ENCODE measurements at places on chromosomes 5 and 9.

GRCh38 chr5:127645300-127645726 is 3.6 kb upstream of the CTXN3 start:
- DNase-seq, result no peak

DNA sequence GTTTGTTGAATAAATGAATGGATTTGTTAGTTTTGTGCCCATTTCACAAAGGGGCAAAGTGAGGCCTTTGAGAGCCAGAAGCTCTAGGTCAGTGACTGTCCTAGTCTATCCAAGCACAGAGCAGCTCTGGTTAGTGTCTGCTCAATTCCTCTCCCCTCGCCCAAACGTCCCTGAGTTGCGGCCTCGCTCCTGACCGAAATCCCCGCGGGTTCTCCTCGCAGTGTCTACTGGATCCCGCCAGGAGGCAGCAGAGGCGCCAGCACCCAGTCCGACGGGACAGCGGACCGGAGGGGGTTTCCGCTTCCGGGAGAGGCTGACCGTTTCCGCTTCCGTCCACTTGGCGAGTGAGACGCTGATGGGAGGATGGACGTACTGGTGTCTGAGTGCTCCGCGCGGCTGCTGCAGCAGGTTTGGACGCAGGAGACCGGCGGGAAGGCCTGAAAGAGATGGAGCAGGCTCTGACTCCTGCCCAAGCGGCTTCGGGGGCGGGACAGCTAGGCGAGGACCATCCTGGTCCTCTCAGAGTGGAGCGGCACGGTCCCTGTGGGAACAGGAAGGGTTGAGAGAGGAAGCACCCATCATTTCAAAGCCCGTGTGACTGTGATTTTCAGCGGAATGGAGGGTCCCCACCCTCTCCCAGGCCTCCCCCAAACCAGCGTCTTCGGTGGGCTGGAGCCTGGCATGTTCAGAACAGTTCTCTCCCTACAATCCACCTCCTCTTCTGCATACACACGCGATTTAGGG is at the start of gene RARS1:
TSS of gene RARS1 (plus strand) at position 336 of the 744 bp plus-strand sequence. CDS start at position 364, 28 bp downstream.
- DNase-seq, result peak; percentile 88

DNA sequence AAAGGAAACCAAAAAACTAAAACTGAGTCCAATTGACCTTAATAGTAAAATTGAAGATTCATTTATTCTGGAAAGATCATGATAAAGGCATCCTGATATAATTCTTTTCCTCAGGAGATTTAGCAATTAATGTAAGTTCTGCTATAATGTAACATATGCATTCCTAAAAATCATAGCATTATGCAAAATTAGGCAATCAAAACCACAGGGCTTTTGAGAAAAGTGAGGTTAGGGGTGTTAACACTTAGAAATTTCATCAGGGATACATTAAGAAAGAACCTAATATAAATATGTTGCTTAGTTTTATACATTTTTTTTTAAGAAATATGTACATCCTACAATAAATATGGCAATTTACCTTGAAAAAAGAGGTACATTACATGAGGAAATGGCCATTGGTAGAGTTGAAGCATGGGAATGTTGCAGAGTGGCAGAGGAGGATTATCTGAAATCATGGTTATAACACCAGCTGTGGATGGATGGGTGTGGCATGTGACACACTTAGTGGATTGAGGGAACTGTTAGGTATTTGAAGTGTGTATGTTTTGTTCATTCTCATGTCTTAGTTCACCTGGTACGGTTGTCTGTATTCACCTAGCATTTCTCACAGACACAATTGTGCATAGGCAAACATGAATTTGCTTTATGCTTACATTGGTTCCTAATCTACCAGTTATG is 51.1 kb downstream of the CCNH start:
- no peak for DNase-seq

- DNase-seq, result no peak
Measured at GRCh38 chr5:110549301-110549700, 177.2 kb downstream of the TMEM232 start.

DNA sequence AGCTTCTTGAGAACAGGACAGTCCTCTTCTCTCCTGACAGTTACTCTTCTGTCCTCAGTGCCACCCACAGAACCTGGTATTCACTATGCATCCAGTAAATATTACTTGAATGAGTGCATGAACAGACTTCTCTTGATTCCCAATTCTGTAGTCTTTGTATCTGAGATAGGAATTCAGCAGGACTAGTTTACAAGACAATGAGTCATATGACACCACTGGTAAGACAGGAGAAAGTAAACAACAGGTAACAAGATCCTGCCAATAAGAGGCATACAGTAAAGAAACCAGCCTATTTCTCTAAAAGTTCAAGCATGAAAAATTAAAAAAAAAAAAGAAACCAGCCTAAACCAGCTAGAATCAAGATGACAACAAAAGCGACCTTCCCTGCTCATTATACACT is 6.2 kb downstream of the ZNF883 start:
- DNase-seq, result no peak

DNA sequence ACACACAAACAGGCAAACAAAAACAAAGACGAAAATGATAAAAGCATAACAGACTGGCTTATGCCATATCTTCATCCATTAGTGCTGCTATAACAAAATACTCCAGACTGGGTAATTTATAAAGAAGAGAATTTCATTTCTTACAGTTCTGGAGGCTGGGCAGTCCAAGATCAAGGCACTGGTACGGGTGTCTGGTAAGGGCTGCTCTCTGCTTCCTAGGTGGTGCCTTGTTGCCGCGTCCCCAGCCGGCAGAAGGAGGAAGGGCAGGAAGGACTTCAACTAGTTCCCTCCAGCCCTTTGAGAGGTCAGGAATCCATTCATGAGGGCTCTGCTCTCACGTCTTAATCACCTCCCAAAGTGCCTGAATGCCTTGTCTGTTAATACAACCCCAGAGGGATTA is 122.6 kb downstream of the BOD1 start:
- no peak for DNase-seq

GRCh38 chr9:69637817-69638200 is 34.4 kb downstream of the APBA1 start:
- no peak for DNase-seq

Measured in NCI-H2081 (cell line).